ENCODE measurements at places on chromosomes 7 and 10.

DNA sequence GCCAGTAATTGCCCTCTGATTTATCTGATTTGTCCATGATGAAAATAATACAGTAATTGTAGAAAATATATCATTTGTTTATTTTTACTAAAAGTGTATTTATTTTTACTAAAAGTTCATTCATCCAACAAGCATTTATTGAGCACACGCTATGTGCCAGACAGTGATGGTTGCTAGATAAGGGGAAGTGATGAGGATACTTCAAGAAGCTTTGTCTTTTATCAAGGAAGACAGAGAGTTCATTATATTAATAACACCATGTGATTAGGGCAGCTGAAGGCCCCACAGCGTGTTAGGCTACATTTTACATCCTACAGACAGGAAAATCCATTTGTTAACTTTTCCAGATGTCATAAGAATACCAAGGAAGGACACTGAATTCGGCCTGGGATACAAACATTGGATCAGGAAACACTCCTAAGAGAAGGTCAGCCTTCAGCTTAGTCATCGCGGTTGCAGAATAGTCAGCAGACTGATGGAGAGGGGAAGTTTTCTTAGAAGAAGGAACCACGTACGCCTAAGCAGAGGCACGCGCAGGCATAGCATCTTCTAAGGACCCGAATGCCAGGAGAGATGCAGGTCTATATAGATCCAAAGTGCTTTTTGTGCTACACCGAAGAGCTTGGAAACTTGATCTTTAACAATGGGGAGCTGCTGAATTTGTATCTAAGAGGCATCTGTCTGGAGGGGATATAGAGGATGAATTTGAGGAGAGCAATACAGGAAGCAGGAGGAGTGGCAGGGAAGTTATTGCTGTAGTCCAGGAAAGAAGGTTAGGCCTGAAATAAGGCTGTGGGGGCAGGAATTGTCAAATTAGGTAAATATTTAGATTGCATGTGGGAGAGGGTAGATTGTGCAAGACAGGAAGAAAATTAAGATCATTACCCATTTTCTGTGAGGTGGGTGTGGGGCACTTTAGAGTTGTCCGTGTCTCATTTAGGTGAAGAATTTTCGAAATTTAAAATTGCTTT lies 85.7 kb downstream of the LRGUK start:
- DNase-seq, result peak; percentile 90

GRCh38 chr7:44769776-44770294 lies 21.2 kb downstream of the ZMIZ2 start:
- peak; percentile 29 for DNase-seq

DNA sequence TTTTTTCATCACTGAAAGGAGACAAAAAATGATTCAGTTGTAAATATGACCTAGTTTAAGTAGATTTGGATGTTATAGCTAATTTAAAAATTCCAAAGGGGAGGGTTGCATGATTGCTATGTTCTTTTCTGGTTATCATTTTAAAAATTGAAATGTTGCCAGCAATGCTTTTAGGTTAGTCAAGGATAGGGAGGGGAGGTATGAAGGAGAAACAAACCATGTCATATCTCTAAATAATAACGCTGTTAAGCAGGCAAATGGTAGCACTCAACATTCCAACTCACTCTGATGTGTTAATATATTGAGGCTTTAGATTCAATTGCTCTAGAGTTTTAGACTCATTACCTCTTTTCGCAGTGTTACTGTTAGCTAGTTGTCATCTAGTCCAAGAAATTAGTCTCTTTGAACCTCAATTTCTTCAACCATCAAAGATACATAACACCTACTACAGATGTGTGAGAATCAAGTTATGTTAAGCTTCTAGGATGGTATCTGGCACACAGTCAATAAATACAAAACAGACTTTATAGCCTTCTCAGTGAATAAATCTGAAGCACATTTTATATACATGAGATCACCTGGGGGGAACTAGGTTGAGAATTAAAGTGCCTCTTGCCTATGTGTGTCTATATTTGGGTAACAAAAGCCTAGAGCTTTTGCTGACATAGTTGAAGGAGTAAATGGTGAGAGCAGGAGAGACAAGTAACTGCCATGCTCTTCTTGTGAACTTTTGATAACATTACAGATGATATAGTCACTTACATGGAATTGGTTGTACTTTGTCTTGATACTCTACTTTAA lies 124.9 kb downstream of the CSTF2T start:
- DNase-seq, result no peak

GRCh38 chr7:110889335-110889734 lies 201.6 kb upstream of the LRRN3 start:
- no peak for DNase-seq

- DNase-seq, result no peak
These were observed 247.3 kb upstream of the LYZL1 start for GRCh38 chr10:29041616-29042015.

- no peak for DNase-seq
These were observed 64.1 kb upstream of the RNF32 start for GRCh38 chr7:156576216-156577058.

DNA sequence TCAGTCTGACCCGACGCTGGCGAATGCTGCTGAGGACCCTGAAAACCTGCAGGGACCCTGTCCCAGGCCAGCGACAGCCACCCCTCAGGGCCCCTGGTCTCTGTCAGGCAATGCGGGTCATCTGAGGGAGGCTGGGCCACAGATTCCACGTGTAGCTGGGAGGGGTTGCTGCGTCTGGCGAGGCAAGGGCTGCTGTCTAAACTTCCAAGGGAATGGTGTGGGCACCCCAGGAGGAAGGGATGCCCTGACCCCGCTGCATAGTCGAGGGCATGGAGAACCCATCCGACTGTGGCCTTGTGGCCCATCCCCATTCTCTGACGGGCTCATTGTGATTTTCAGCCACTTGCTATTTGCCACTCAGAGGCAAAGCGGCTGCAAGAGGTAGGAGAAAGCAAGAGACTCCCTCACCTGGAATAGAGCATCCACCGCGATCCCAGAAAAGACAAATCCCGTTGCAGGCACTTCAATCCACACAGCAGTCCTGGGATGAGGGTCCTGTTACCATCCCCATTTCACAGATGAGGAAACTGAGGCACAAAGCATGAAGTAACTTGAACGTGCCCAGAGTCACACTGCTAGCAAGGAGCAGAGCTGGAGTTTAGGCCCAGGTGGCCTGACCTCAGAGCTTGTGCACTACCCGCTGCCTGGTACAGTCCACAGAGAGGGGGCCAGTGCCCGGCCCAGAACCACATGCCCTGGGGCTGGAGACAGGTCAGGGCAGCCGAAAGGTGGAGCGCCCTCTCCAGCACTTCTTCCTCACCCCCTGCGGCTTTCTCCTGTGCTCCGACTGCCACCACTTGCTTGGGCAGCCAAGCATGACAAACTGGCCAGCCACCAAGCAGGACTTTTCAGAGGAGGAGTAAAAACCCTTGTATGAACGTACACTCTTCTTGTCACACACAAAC lies 163.8 kb upstream of the KLF14 start:
- DNase-seq, result no peak

- DNase-seq, result no peak
These were observed 3.4 kb downstream of the FEZF1 start for GRCh38 chr7:122300956-122301833.

DNA sequence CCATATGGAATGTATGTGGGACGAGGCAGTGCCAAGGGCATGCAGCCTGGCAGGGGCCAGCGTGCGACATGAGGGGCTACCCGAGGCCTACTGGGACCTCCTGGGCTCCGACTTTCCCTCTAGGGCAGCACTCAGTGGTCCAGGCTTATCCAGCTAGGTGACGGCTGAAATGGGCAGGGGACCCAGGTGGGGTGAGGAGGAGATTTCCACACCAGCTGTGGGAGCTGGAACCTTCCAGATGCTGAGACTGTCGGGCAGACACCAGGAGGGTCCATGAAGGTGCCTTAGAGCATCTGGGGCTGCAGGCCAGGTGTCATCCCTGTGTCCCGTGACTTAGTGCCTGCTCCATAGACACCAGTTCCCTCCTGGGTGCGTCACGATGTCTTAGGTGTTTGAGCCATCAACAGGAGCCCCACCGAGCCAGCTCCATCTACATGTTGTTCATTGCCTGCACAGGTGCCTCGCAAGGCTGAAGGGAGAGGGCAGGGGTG lies 13.4 kb downstream of the ZNF316 start:
- no peak for DNase-seq

GRCh38 chr7:108848486-108848885 lies 278.8 kb downstream of the DNAJB9 start:
- no peak for DNase-seq

DNA sequence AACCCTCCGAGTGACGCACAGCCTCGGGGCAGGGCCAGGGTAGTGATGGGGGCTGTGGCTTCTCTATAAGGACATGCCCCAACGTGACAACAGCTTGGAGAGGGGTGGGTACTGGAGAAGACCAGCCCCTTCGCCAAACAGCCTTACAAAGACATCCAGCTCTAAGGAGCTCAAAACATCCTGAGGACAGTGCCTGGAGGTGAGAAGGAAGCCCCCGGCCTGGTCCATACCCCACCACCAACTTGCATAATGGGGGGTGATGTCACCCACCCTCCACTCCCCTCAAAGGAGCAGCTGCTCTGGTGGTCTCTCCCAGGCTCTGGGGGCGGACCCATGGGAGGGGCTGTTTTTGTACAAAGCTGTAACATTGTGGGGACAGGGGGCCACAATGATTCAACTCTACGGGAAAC lies 15.1 kb downstream of the PRSS2 start:
- DNase-seq, result no peak

DNA sequence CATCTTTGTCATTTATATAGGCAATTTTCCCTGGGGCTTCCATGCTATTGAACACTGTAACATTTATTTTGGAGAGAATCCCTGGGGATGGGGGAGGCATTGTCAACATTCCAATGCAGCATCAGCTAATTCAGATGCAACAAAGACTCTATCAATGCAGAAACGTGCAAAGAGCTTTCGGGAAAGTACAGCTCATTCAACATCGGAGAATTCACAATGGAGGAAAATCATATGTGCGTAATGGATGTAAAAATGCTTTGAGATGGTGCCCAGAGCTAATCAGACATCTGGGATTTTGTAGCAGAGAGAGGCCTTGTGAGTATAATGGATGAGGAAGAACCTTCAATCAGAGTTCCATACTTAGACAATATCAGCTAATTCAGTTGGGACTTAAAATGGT lies 28.3 kb upstream of the FIS1 start:
- DNase-seq, result no peak

- peak; percentile 69 for DNase-seq
These were observed 35.7 kb upstream of the FGL2 start for GRCh38 chr7:77235276-77235675.

- no peak for DNase-seq
These were observed 201.7 kb downstream of the AUTS2 start for GRCh38 chr7:69799990-69800389.
